Activated effector memory CD4-positive, alpha-beta T cell treated with anti-CD3 and anti-CD28 coated beads, Interleukin-2, amount 50 U/mL, for 16 hours (primary cell): ENCODE measurements at places on chromosomes 5 and 9.

DNA sequence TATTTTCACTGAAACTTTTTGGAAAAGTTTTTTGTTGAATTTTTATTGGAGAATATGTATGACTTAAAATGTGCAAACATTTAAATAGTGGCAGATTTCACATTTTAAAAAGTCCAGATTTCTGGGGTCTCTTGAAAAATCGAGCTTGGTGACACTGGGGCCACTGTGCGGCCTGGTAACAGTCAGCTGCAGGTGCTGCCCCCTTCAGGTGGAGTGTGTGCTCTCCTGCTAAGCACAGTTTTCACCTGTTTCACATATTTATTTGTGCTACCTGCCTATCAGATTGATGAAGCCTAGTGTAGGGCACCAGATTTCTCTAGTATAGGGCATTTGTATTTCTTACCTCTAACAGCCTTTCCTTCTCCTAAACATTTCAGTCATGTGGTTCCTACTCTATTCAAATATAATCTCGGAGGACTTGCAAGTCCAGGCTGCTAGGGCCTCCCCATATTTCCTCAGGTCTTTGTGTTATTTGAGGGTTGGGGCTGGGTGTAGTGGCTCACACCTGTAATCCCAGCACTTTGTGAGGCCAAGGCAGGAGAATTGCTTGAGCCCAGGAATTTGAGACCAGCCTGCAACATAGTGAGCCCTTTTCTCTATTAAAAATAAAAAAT, 95.8 kb upstream of the KLF9 start:
- DNase-seq: no peak

- DNase-seq: no peak
Observed at GRCh38 chr5:60959156-60959555, 14.2 kb downstream of the NDUFAF2 start.

GRCh38 chr9:16319646-16320045, 550.8 kb downstream of the BNC2 start:
- peak; percentile 21 for DNase-seq

DNA sequence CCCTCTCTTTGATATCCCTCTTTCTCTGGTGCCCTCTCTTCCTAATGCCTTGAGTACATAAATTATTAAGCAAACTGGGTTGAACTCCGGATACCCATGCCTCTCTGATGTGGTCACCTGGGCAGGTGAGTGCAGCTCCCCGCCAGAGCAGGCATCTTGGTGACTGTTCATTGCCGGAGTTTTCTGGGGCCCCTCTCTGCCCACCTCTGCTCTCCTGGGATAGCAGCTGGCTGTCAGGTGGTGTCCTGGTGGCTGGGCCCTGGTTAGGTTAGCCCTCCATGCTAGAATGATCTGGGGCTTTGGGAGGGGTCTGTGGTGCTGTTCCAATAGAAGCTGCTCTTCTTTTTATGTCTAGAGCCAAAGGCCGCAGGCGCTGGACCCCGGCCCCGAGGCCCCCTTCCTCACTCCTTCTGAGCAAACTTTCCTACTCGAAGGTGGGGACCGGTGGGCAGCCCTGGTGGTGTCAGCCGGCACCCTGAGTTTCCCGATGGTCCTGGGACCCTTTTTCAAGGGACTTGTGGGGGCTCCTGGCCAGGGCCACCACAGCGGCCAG, 4.9 kb upstream of the SCGB3A1 start:
- no peak for DNase-seq

- no peak for DNase-seq
Observed at GRCh38 chr9:33785914-33786313, 9.4 kb upstream of the PRSS3 start.

- no peak for DNase-seq
Observed at GRCh38 chr5:77995793-77996409, 219.8 kb upstream of the TBCA start.
